ENCODE measurements at places on chromosomes 11 and 22.

GRCh38 chr22:30943368-30943767 lies 25.2 kb downstream of the MORC2 start:
- no peak for DNase-seq

DNA sequence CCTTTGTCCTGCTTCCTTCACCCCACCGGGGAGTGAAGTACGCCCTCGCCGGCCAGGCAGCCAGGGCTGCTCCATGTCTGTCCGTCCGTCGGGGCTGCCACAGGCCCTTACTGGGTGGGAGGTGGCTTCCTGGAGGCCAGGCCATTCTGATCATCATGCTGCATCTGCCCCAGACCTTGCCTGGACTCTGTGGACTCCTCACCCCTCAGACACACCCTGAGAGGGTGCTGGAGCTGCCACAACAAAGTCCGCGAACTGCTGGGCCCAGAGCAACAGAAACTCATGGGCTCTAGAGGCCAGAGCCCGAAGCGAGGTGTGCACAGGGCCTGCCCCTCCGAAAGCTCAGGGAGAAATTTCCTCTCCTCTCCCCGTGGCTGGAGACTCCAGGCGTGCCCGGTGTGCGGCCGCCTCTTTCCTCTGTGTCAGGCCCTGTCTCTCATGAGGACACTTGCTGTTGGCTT lies 124.2 kb downstream of the KCNQ1OT1 start:
- no peak for DNase-seq

DNA sequence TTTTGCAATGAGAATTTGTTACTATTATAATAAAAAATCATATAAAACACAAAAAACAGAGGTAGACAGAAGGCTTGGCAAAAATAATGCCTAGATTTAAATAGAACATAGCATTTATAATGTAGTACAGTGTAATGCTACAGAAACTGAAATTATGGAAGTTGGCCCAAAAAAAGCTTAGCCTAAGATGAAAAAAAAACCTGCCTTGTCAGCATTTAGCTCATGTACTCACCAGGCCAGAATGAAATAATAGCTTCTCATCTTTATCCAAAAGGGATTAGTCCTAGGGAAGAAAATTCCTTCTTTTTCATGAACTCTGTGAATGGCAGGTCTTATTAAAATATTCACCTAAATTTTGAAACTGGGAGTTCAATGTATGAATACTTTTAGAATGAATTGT lies 951.1 kb downstream of the LRRC4C start:
- DNase-seq = no peak

- DNase-seq = no peak
These were observed 2.0 kb upstream of the KRTAP5-8 start for GRCh38 chr11:71535825-71536224.

- no peak for DNase-seq
These were observed 108.2 kb upstream of the ARHGAP42 start for GRCh38 chr11:100578831-100579311.

- no peak for DNase-seq
These were observed 1.4 kb downstream of the PC start for GRCh38 chr11:66956689-66957290.

- no peak for DNase-seq
These were observed 2.0 kb downstream of the CD3E start for GRCh38 chr11:118306556-118306955.

All from esophagus squamous epithelium (tissue), 5 donors.